MCF 10A (cell line): ENCODE measurements at places on chromosomes 3 and 15.

DNA sequence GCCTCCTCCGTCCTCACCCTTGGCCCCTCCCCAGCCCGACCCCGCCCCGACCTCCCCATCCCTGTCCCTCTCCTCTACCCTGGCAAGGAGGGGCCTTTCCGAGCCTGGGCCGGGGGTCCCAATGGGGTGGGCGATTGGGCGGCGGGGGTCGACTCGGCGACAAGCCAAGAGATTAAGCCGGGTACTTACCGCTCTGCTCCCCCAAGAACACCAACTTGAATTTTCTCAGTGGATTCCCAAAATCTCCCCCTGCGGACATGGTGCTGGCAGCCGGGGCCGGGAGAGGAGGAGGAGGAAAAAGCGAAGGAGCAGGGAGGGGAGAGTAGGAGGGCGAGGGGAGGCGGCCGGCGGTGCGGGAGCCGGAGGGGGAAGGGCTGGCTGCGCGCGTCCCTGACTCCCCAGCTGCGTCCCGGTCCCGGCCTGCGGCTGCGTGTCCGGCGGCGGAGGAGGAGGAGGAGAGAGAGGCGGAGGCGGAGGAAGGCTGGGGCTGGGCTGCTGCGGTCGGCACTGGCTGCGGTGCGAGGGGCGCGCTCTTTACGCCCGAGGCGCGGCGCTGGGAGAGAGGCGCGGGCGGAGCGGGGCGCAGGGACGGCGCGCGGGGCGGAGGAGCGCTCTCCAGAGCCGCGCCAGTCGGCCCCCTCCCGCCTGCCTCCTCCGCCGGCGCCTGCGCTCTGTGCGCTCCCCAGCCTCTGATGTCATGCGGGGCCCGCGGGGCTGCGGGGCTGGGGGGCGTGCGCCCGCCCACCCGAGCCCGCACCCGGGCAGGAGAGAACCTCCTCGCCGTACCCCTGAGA is at the start of gene RAB6B:
RAB6B (minus strand) TSS at position 675 of the 794 bp plus-strand sequence; CDS start at position 259, 416 bp downstream.
- no peaks in the 10 kb centered on the region for H3K36me3 ChIP-seq
- DNase-seq: peak; percentile 29
- H3K27ac ChIP-seq: no peak within 1 kb of the TSS

DNA sequence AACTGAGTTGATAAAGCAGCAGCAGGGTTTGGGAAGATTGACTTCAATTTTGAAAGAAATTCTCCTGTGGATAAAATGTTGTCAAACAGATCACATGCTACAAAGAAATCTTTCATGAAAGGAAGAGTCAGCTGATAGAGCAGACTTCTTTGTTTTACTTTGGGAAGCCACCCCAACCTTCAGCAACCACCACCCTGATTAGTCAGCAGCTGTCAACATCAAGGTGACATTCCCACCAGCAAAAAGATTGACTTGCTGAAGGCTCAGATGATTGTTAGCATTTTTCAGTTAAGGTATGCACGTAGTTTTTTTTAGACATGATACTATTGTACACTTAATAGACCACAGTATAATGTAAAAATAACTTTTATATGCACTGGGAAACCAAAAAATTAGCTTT is 87.6 kb upstream of the ACKR4 start:
- H3K27me3 ChIP-seq: no peaks in the 10 kb centered on the region
- no peak overlapping the region for H3K27ac ChIP-seq
- no peak for DNase-seq
- peaks cover 72% of the 10 kb centered on the region for H3K36me3 ChIP-seq
- H3K4me3 ChIP-seq: no peak overlapping the region

DNA sequence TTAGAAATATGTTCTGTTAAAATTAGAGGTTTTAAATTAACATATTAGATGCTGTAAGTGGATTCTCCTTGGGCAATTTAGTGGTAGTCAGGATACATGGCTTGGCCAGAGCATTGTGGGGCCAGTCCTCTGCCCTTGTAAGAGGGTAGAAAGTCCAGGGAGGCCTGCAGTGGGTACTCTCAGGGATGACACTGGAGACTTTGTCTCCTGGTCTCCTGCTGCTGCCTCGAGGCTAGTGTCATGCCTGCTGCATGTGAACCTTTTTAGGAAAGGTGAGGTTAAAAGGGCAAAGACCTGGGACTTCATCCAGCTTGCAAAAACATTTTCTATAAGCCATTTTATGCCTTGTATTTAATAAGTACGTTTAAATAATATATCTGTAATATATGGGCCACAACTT is 96.8 kb upstream of the PROK2 start:
- DNase-seq: no peak
- H3K4me3 ChIP-seq: no peak overlapping the region
- H3K4me1 ChIP-seq: no peaks in the 10 kb centered on the region
- no peaks in the 10 kb centered on the region for H3K36me3 ChIP-seq

DNA sequence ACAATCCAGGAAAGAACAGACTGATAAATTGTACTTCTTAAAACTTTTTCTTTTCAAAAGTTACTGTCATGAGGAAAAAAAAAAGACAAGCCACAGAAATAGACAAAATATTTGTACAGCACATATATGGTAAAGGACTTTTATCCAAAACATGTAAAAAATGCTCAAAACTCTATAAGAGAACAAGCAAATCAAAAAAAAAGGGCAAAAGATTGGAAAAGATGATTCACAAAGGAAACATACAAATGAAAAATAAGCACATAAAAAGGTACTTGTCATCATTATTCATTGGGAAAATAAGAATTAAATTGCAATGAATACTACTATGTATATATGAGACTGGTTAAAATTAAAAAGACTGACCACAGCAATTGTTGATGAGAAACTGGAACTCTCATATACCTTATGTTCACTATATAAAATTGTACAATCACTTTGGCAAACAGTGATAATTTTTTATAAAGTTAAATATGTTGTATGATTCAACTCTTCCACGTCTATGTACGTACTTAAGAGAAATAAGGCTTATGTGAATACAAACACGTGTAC is 39.7 kb downstream of the DIPK2A start:
- H3K36me3 ChIP-seq: no peaks in the 10 kb centered on the region
- H3K4me3 ChIP-seq: no peak overlapping the region
- no peaks in the 10 kb centered on the region for H3K4me1 ChIP-seq
- DNase-seq: no peak
- no peaks in the 10 kb centered on the region for H3K27me3 ChIP-seq

- peaks cover 20% of the 10 kb centered on the region for H3K4me1 ChIP-seq
- no peak for DNase-seq
- peaks cover 17% of the 10 kb centered on the region for H3K27me3 ChIP-seq
- no peak overlapping the region for H3K4me3 ChIP-seq
- no peaks in the 10 kb centered on the region for H3K36me3 ChIP-seq
Measured at GRCh38 chr3:186824430-186825139, 17.9 kb upstream of the ADIPOQ start.

DNA sequence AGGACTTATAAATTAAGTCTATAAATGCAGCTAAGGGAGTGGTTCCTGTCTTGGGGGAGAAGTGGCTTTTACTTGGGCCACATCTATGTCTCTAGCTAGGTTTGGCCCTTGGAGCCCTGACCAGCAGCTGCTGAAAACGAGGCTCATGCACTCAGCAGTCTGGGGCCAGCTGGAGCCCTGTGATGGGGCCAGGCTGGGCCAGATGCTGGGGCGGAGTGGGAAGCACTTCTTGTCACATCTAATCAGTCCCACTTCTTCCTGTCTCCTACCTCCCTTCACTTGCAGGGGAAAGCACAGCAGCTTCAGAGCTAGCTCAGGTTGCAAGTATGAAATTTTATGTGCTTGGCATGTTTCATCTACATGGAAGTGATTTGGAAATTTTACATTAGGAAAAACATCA is 209.9 kb upstream of the ROPN1 start:
- H3K27me3 ChIP-seq: peaks cover 94% of the 10 kb centered on the region
- H3K4me3 ChIP-seq: no peak overlapping the region
- H3K27ac ChIP-seq: no peak overlapping the region

GRCh38 chr3:63940389-63940757 is 28.2 kb upstream of the SCAANT1 start:
- no peak overlapping the region for H3K4me3 ChIP-seq
- H3K36me3 ChIP-seq: peaks cover 17% of the 10 kb centered on the region
- peaks cover 40% of the 10 kb centered on the region for H3K4me1 ChIP-seq
- peak; percentile 89 for DNase-seq
- H3K27me3 ChIP-seq: no peaks in the 10 kb centered on the region

GRCh38 chr3:132550579-132551305 is 46.3 kb upstream of the ACKR4 start:
- H3K4me1 ChIP-seq: peaks cover 12% of the 10 kb centered on the region
- no peaks in the 10 kb centered on the region for H3K36me3 ChIP-seq
- DNase-seq: no peak
- H3K27me3 ChIP-seq: no peaks in the 10 kb centered on the region

- H3K36me3 ChIP-seq: no peaks in the 10 kb centered on the region
- no peak overlapping the region for H3K4me3 ChIP-seq
- no peak overlapping the region for H3K27ac ChIP-seq
- H3K4me1 ChIP-seq: peaks cover 28% of the 10 kb centered on the region
- DNase-seq: no peak
Measured at GRCh38 chr3:32422943-32423342, 31.3 kb downstream of the CMTM7 start.

- no peak overlapping the region for H3K4me3 ChIP-seq
- no peak overlapping the region for H3K27ac ChIP-seq
- no peaks in the 10 kb centered on the region for H3K4me1 ChIP-seq
- DNase-seq: no peak
- H3K36me3 ChIP-seq: no peaks in the 10 kb centered on the region
Measured at GRCh38 chr3:116821371-116821770, 111.8 kb downstream of the TUSC7 start.

GRCh38 chr3:132749786-132750185 is 27.6 kb upstream of the NPHP3 start:
- H3K27ac ChIP-seq: no peak overlapping the region
- H3K4me3 ChIP-seq: no peak overlapping the region
- H3K27me3 ChIP-seq: peaks cover 46% of the 10 kb centered on the region
- no peak for DNase-seq
- no peaks in the 10 kb centered on the region for H3K4me1 ChIP-seq

DNA sequence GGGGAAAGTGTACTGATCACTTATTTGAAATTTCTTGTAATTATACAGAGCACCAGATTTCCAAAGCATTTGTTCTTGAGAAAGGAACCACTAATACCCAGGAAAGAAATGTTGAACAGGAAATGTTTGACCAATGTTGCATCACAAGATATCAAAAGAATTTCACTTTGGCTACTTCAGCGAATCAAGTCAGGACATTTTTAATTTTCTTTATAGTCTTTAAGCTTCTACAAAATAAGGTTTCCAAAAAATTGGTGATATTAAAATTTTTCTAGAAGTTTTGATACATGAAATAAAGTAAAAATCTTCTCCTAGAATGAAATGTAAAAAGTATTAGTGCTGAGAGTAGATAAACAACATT is 421.9 kb downstream of the MECOM start:
- no peaks in the 10 kb centered on the region for H3K36me3 ChIP-seq
- H3K27ac ChIP-seq: peak overlapping the region; percentile 69
- H3K27me3 ChIP-seq: no peaks in the 10 kb centered on the region
